Stimulated activated CD8-positive, alpha-beta memory T cell treated with anti-CD3 and anti-CD28 coated beads, Interleukin-4, amount 100 ng/mL, for 1 hour (primary cell): ENCODE measurements at places on chromosomes 12 and 14.

DNA sequence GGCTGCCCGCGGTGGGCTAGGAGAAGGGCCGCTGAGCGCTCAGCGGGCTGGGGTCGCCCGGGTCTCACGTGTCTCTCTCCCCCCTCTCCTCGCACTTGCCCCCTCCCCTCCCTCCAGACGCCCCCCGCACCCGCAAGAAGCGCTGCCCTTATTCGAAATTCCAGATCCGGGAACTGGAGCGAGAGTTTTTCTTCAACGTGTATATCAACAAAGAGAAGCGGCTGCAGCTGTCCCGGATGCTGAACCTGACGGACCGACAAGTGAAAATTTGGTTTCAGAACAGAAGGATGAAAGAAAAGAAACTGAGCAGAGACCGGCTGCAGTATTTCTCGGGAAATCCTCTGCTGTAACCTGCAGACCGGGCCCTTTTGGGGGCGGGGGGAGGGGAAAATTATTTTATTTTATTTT, 314 bp upstream of the HOTAIR start:
- no peak for DNase-seq

- DNase-seq, result no peak
Observed at GRCh38 chr12:51547606-51548005, 43.4 kb upstream of the SCN8A start.

- DNase-seq, result no peak
Observed at GRCh38 chr12:90512518-90512917, 442.5 kb downstream of the CCER1 start.

DNA sequence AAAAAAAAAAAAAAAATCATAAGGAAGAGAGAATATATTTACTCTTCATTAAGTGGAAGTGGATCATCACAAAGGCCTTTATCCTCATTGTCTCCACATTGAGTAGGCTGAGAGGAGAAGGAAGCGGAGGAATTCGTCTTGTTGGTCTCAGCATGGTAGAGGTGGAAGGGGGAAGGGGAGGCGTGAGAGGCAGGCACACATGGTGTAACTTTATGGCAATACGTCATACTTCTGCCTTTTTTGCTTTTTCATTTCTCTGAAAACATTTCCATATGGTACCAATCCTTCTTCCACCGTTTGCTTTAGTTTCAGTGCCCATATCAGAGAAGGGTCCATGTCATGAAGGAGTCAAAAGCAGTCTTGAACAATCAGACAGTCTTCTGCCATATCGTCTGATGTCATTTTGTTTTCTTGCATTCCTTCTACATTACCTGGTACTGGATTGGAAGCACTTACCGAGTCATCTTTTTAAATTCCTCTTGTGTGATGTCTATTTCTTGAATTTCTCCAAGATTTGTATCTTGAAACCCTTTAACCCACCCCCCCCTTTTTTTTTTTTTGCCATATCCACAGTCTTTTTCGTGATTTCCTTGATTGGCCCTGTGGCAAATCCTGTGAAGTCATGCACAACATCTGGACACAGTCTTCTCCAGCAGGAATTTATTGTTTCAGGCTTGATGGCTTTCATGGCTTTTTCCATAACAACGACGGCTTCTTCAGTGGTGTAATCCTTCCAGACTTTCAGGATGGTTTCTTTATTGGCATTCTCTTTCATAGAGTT, 8.9 kb downstream of the FUT8 start:
- no peak for DNase-seq

- DNase-seq, result no peak
Observed at GRCh38 chr14:76396714-76397187, 20.8 kb downstream of the ESRRB start.

DNA sequence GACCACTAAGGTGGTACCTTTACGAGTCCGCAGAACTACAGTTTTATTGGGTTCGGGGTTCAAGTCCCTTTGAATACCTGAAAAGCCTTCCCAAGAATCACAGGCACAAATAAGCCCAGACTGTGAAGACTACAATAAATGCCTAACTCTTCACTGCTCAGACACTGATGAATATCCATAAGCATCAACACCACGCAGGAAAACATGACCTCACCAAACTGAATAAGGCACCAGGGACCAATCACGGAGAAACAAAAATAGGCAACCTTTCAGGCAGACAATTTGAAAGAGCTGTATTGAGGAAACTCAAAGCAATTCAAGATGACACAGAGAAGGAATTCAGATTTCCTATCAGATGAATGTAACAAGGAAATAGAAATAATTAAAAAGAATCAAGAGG, 24.2 kb upstream of the P2RX7 start:
- DNase-seq, result no peak

DNA sequence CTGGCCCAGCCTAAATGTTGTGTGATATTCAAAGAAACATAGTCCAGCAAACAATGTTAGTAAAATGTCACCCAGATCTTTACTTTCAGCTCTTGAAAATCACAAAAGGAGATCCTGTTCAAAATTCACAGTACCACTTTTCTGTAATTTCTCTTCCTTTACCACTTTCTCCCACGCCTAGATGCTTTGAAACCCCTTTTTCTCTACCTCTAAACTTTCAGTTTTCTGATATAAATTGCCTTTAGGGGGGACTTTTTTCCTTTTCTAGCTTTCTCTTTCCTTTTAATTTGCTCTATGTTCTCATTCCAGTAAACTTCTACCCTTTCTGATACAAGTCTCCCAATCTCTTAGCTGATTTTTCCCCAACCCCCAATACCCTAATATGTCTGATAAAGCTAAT, 101.8 kb downstream of the LMO3 start:
- DNase-seq, result no peak

DNA sequence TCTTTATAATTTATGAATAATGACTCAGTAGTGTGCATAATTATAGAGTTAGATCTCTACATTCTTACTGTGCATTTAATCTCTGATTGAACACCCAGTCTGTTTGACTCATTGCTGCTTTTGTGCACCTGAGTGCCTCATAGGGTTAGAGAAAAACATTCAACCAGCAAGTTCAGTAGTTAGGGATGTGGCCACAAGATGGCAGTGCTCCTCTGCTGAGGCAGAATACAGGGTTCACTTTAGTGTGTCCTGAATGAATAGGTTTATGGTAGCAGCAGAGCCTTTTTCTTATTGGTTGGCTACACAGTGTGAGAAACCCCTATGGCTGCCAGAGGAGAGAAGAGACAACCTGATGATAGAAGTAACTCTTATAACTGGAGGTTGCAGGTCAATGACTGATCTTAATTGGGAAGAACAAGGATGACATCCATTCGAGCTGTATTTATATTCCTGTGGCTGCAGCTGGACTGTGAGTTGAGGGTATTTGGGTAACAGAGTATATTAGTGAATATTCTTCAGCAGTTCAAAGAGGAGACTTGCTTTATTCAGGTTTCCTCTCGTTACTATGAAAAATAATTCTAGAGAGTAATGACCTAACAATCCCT, 194.9 kb upstream of the OR4E1 start:
- DNase-seq, result peak; percentile 56

DNA sequence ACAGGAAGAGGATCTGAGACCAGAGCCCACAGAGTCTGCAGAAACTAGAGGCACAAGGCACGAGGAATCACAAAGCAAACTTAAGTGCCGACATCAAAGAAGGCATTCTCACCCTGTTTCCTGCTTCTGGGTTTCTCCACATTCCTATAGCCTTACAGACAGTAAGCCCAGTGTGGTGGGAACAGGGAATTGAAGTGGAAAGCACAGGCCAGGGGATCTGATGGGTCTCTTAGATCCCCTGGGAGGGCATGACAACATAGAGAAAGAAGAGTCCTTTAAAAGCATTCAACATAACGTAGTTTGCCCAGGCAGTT, 75.6 kb upstream of the FRMD6 start:
- no peak for DNase-seq

DNA sequence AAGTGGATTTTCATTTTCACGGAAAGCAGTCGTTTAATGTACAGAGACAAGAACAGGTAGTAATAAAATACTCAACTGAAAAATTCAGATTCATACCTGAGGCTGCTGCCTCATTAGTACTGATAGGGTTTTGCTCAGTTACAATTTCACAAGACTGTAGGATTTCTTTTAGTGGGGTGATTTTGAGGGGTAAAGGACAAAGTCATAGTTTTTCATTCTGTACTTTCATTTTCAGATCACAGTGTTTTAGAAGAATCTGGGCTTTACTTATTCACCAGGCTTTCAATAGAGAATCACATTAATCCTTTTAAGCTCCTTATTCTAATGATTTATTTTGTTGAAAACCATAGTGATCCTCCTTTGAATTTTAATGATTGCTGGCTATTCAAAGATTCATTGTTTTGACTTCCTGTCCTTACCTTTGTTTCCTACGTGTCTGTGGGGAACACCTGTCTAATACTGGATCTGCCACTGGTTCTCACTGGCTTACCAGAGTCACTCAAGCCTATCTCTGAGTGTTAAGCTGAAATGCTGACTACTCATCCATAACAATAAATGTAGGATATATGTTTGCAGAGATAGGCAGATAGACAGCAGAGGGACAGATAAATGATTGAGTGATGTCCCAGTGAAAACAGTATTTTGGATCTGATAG, 243.8 kb upstream of the NPAS3 start:
- no peak for DNase-seq

DNA sequence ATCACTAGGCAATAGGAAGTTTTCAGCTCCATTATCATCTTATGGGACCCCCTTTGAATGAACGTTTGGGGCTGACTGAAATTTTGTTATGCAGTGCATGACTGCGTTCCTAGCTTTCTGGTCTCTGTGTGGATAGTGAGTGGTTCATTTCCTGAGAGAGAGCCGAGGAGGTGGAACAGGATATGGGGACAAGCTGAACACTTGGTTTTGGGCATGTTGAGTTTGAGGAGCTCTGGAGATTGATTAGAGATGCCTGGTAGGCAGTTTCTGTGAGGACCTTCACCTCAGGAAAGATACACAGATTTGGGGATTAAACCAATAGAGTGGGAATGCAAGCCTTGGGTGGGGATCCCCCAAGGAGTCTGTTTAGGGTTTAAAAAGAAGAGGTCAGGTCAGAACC, 27.7 kb downstream of the TEAD4 start:
- DNase-seq, result no peak

- peak; percentile 28 for DNase-seq
Observed at GRCh38 chr12:89542912-89543592, 17.2 kb upstream of the POC1B start.

DNA sequence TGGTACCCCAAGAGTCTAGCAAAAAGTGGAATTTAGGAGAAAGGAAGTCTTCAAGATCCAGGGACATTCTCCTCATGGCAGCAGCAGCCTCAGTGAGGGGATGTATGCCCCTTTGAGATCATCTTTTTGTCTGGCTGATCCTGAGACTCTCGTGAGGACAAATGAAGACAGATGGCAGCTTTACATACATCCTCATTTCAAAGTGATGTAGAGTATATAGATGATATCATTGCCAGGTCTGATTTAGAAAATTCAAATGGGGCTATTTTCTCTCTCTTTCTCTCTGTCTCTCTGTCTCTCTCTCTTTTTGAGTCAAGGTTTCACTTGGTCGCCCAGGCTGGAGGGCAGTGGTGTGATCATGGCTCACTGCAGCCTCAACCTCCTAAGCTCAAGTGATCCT, 61.5 kb downstream of the E2F7 start:
- no peak for DNase-seq

GRCh38 chr14:68082698-68083291, 263.2 kb downstream of the RAD51B start:
- DNase-seq, result no peak
